ENCODE measurements at places on chromosomes 12 and 14.

DNA sequence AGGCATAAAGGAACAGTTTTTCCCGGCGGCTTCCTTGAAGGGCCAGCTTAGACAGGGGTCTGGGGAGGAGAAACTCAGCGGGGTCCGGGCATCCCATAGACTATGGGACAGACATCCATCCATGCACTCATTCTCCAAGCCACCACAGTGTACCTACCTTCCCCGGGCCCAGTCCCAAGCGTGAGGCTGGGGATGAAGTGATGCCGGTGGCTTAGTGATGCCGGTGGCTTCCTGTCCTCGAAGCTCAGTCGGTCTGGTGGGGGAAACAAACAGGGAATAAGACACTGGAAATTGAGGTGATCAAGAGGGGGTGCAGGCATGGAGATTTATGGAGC is 421 bp downstream of the RTL1 start:
- no peak for DNase-seq

DNA sequence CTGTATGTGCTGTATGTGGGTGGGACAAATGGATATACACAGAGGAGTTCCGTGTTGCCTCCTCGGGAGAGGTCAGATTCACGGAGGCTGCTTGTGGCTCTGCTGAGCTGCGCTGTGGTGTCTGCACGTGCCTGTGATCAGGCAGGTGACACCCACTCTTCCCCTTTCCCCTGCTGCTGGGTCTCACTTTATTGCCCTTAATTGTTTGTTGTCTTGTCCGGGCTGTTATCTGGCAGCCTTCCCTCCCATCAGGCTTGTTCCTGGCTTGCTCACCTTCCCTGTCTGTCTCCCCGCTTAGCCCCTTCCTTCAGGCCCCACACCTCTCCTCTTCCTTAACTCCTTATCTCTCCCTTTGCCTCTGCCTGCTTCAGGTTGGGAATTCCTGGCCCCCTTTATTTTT is 13.5 kb downstream of the WNT5B start:
- no peak for DNase-seq

DNA sequence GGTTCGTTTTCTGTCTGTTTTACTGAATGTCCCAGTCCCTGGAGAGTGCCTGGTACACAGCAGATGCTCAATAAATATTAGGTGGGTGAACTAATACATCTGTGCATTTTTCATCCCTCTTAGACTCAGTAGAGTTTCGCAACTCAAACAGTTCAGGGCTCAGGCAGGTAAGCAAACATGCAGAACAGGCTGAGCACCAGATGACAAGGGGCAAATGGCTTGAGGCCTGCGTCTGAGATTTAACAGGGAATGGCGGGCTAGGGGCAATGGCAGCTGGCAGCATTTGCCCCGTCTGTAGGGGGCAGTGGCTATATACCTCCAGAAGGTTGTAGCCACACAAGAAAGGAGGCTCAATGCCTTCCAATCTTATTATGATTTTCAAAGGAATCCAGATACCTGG is 8.6 kb upstream of the RAN start:
- DNase-seq: no peak

DNA sequence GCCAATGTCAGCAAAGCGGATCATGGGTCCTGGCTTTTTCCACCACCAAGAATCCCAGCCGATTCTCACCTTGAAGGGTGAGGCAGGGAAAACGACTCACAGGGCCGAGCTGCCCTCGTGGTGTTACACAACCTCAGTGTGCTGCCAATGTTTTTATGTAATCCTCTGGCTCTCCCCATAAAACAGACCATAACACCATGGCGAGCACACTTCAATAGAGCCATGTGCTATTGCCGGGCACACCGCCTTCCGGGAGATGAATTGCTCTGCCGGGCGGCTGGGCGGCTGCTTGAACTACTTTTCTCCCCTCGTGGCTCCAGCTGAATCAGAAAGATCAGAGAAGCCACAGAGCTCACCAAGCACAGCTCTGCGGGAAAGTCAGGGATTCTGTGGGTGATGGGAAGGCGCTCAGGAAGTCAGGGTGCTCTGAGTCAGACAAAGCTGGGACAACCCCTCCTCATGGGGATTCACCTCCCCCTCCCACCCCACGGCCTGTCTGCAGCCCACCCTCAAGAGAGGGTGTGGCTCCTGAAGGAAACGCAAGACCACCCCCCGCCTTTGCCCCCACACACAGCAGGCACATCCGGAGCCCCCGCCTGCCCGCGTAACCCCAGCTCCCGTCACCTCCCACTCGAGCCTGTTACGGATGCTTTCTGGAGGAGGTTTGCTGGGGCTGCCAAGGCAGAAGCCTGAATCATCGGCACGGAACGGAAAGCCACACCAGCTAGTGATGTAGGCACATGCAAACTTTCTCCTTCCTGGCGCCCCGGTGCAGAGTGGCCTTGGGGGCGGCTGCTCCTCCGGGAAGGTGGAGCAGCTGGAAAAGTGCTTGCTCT is 1.8 kb downstream of the GALNT9 start:
- DNase-seq: no peak

- DNase-seq: no peak
Measured at GRCh38 chr12:25332143-25332542, 81.4 kb upstream of the KRAS start.

GRCh38 chr14:56431013-56431412 is 148.6 kb upstream of the TMEM260 start:
- DNase-seq: no peak

All from body of pancreas (tissue), 4 donors.